ENCODE measurements at places on chromosomes 13 and 19. TPM values are rescaled to one million over a fixed set of nuclear protein-coding genes. Genes with fewer than 3 reads are reported as not detected.
A peak's percentile ranks its signal among the peaks of the same experiment; 100 is the strongest.

DNA sequence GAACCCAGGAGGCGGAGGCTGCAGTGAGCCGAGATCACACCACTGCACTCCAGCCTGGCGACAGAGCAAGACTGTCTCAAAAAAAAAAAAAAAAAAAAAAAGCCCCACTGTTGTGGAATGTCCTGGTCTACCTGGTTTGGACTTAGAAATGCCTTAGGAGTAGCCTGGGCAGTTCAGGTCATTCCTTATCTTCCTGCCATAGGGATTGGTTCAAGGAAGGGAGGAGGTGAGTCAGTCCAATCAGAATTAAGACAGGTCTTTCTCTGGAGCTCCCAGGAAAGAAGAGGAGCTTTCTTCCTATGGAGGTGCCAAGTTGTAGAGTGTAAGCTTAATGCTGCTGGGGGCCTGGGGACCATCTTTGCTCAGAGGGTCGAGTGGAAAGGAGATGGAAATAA, 44.8 kb downstream of the SIPA1L3 start:
- no peak for DNase-seq

The FBXO17 gene
- 10.5 TPM for total RNA-seq

The SULT2B1 gene
- total RNA-seq = 14.4 TPM

- no peak for DNase-seq
These were observed 27.3 kb upstream of the GPI start for GRCh38 chr19:34337739-34338138.

DNA sequence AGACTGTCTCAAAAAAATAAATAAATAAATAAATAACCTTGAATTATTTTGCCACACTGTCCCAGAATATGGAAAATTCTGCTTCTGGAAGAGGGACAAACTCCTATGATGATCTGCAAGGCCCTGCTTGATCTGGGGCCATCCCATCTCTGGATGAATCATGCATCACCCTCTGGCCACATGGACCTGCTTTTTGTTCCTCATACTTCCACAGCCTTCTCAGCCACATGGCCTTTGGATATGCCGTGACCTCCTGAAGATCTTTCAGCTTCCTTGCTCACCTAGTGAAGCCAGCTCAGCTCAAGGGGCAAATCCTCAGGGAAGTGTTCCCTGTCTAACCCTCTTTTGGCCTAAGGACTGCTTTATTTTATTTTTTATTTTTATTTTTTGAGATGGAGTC, 10.3 kb downstream of the IER2 start:
- DNase-seq = no peak

DNA sequence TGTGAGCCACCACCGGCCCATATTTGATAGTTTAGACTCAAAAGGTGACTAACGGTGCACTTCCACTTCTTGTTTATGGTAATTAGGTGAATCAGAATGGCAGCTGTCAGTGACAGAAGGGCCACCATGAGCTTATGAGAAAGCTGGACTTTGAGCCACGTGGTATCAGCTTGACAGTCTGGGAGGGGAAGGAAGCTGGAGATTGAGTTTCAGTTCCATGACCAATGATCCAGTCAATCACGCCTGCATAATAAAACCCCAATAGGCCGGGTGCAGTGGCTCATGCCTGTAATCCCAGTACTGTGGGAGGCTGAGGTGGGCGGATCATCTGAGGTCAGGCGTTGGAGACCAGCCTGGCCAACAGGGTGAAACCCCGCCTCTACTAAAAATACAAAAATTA, 8.2 kb downstream of the EID2B start:
- no peak for DNase-seq

GRCh38 chr19:43847884-43848283, 20.8 kb downstream of the ZNF283 start:
- no peak for DNase-seq

DNA sequence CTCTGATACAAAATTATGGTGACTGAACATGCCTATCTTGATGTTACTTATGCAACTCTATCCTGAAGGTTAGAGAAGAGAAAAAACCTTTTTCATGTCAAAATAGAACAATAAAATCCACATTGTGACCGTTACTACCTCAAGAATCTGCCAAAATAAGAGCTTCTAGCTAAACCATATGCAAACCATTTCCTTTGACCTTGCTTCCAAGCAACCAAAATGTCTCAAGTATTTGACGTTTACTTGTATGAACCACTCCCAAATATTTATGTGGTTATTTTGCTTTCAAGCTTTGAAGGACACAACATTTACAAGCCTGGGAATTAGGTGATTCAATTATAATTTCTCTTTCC, 13.9 kb downstream of the FOXO1 start:
- no peak for DNase-seq

The IGFL3 gene
- not detected for total RNA-seq

DNA sequence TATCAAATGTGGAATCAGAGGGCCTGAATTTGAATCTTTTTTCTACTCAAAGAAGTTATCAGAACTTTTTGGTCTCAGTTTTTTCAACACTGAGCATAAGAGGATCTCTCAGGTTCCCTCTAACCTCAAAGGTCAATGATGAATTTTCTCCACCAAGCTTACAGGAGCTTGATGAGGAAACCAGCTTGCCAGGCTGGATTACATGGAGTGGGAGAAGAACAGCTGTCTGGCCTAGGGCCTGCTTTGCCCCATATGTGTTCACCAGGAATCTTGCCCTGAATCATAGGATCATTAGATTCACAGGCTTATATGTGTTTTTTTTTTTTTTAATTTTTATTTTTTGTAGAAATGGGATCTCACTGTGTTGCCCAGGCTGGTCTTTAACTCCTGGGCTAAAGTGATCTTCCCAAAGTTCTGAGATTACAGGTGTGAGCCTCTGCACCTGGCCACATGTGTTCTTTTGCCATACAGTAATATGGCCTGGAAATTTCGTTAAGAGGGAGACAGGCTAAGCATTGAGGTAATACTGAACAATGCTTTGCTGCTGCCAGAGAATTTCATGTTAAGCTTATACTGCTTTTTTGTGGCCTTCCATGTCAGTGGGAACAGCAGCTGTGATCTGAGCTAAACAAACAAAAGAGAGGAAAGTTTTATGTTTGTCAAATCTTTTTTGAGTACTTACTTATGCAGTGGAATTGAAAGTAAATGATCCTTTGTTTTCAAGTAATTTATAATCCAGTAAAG, 110.6 kb downstream of the DNAJC3 start:
- no peak for DNase-seq

DNA sequence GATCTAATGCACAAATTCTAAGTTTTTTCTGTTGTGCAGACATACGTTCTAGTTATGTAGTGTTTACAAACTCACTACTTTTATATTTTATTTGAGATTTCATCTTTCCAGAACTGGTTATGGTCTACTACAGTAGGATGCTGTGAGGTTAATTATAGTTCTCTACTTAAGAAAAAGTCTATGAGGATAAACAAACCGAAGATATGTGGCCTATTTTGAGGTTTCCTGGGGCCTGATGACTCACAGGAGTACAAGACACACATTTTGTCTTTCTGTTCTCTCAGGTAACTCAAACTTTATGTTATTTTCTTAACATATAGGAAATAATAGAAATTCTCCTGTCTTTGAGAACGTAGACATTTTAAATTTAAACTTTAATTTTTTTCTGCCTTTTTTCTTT, 45.1 kb downstream of the PCDH20 start:
- no peak for DNase-seq

GRCh38 chr13:39577838-39578491, 25.0 kb downstream of the LHFPL6 start:
- no peak for DNase-seq

- DNase-seq = no peak
These were observed 99.0 kb downstream of the ZNF429 start for GRCh38 chr19:21604351-21604926.

DNA sequence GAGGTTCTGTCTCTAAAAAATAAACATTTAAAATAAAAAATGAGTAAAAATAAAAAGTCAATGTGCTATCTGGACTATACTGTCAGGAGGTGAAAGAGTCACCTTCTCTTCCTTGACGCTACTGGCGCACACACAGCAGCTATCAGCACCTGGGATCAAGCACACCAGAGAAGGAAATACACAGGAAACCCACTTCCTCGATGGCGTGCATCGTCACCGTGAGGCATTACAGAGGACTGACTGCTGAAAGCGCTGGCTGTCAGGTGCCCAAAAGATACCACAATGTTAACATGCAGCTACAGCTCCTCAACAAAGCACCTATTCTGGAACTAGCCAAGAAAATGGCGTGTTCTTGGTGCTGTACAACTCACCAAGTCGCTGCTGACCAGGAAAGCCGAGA, 6.1 kb downstream of the SLC35E1 start:
- DNase-seq = peak; percentile 47

DNA sequence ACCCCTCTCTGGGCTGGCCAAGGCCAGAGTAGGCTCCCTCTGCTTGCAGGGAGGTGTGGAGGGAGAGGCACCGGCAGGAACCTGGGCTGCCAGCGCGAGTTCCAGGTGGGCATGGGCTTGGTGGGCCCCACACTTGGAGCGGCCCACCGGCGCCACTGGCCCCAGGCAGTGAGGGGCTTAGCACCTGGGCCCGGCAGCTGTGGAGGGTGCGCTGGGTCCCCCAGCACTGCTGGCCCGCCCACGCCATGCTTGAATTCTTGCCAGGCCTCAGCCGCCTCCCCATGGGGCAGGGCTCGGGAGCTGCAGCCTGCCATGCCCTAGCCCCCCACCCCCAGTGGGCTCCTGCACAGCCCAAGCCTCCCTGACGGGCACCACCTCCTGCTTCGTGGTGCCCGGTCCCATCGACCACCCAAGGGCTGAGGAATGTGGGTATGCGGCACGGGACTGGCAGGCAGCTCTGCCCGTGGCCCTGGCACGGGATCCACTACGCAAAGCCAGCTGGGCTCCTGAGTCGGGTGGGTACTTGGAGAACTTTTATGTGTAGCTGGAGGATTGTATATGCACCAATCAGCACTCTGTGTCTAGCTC, 1648.0 kb downstream of the OLFM4 start:
- DNase-seq = no peak

GRCh38 chr19:438416-438958, 22.3 kb downstream of the SHC2 start:
- DNase-seq = no peak

The LGALS4 gene
- 4.2 TPM for total RNA-seq

Data from lower lobe of right lung (tissue), 2 donors.